ENCODE measurements at places on chromosomes 1 and 21.

GRCh38 chr1:175754921-175755320 is 11.5 kb upstream of the TNR start:
- DNase-seq: no peak

DNA sequence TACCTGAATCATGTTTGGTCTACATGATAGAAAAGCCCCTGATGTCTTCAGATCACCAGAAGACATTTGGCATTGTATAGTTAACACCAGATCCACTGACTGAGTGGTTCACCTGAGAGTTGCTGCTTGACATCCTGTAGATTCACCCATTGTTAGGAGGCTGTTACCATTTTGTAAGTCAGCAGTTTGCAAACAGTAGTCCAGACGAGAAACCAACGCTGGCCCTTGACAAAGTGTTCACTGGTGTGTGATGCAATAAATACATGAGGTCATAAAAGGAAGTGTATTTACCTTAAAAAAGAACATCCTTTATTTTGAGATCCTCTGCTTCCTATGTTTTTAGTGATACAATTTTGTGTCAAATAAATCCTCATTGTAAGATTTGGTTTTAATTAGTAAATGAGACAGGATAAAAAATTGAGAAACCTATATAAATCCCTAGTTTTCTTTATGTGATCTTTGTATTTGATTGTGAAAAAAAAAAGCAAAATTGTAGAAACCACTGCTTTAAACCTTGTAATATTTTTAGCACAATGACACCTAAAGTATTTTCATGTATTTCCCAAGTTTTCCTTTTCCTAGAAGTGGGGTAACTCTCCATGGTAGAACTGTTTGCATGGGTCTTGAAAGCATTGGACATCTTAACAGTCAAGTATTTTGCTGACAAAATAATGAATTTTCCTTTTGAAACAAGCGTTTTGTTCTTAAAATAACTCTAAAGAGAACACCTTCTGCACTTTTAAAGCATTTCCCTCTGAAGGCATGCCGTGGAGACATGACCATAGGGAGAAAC is 204.3 kb downstream of the FGGY start:
- peak; percentile 19 for DNase-seq

GRCh38 chr21:31132574-31133242 is 94.4 kb upstream of the KRTAP19-8 start:
- DNase-seq: peak; percentile 55

GRCh38 chr1:89754518-89754917 is 66.3 kb upstream of the LRRC8D start:
- peak; percentile 48 for DNase-seq

DNA sequence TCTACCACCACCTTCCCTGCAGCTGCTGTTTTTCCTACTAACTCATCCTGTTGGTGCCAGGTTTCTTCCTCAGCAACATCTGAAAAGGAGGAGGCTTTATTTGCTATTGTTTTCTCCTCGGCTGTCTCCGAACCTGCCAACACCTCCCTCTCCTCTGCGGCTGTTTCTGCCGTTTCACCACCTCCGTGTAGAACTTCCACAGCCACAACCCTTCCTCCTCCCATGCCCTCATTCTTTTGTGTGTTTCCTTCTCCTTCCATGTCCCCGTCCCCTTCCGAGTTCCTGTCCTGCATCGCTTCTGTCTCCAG is 59.0 kb upstream of the LRRC53 start:
- no peak for DNase-seq

- DNase-seq: no peak
Measured at GRCh38 chr21:33058527-33058926, 11.4 kb upstream of the OLIG1 start.

DNA sequence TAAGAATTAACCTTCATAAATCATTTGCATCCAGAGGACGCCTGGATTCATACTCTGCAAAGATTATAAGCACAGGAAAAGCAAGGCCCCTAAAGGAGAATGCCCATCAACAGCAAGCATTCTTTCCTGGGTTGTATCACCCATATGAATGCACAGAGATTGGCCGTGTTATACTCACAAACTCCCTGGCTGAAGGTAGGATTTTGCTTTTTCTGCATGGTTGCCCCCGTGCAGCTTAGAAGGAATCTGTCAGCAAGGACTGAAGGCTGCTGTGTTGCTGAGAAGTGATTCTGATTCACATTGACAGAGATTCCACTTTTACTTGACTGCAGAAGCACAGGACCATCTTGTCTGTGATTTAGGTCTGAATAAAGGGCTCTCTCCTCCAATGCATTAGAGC is 283.0 kb downstream of the LRRIQ3 start:
- DNase-seq: no peak

DNA sequence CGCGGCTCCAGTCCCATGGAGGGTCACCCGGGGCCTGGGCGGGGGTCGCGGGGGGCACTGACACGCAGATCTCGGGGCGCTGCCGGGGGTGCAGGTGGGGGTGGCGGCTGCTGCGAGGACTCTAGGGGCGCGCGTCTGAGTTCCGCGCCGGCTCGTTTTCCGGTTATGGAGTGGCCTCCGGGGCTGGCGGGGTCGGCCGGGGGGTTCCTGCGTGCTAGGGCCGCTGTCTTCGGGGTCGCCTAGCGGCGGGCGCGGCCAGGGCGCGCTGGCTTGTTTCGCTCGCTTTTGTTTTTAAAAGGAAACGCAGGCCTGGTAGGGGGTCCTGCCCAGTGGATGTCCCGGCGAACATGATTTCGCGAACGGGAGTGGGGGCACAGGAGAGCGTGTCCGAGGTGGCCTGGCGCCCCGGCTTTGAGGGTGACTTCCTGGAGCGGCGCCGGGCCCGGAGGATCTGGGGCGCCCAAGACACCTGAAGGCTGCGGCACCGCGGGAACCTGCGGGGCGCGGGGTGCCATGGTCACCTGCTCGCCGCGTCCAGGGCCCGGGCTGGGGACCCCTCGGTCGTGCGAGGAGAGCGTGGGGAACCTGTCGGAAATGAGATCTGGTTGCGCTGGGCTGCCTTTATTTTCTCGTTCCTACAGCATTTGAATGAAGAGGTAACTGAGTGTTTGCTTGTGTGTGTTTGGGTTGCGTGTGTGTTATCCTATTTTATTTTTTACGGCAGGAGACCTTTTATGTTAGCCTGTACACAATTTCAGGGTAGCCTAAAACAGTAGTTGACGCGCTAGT is 618 bp downstream of the ETS2 start:
- no peak for DNase-seq

GRCh38 chr1:153921803-153922075 is 1.0 kb downstream of the GATAD2B start:
- peak; percentile 14 for DNase-seq

GRCh38 chr1:111943066-111943465 is 46.4 kb downstream of the KCND3 start:
- DNase-seq: no peak

- DNase-seq: no peak
Measured at GRCh38 chr1:230754796-230755195, 7.6 kb downstream of the CAPN9 start.

- no peak for DNase-seq
Measured at GRCh38 chr1:39981945-39982344, 27.0 kb downstream of the MFSD2A start.

DNA sequence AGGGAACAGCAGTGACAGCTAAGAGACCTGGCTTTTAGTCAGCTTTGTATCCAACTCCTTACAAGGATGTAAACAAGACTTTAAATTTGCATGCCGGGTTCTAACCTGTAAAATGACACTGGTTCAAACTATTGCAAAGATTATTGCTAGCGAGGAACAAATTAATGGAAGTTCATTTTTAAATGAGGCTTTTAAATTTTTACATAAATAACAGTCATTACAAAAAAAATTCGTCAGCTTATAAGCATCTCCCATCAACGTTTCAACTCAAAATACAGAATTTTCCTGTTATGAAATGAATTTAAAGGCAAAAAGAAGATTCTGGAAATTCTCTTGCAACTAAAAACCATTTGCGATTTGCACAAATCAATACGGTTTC is 668 bp downstream of the KIF14 start:
- DNase-seq: peak; percentile 16

DNA sequence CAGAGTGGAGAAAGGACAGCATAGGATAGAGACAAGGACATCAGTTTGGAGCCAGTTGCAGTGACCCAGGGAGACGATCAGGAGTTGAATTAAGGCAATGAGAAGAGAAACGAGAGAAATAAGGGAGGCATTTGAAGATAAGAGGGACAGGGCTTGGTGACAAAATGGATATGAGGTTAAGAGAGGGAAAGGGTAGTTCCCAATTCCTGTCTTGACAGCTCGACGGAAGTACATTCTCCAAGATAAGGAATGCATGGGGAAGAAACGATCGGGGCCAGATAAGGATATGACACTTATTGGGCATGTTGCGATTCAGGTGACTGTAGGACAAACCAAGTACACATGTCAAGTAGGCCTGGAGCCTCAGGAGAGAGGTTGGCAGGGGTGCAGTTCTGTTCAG is 18.7 kb upstream of the KCNN3 start:
- no peak for DNase-seq

GRCh38 chr1:160208557-160209320 is 3.6 kb downstream of the PEA15 start:
- DNase-seq: no peak

- peak; percentile 81 for DNase-seq
Measured at GRCh38 chr1:179586107-179586823, 5.4 kb upstream of the TDRD5 start.

DNA sequence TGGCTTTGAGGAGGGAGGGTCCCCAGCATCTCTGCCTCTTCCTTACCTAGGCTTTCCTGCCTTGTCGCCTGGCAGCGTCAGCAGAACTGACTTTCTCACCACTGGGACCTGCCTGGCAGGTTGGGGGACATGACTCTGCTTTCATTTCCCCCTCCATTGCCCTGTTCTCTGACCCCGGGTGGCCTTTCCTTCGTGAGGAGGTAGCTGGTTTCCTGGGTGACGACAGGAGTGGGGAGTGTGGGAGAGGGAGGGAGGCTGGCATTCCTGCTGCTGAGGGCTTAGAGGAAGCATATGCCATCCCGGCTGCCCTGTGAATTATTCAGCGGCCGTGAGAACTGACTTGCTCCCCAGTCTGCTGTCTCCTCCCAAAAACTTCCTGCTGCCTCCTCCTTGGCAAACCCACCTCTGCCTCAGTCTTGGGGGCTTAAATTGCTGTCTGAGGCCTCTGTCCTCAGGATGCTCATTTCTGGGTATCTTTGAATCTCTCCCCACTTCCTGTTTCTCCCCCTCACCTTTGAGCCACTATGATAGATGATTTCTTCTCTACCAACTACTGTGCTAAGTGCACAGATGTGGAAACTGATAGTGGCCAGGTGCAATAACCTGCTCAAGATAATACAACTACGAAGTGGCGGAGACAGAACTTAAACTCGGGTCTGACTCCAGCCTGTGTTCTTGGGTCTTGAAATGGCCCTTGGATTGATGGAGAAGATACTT is 182.0 kb upstream of the CSF3R start:
- peak; percentile 10 for DNase-seq

- no peak for DNase-seq
Measured at GRCh38 chr1:213621077-213621476, 366.7 kb upstream of the PROX1 start.

- no peak for DNase-seq
Measured at GRCh38 chr21:38280454-38280853, 23.7 kb downstream of the KCNJ15 start.

DNA sequence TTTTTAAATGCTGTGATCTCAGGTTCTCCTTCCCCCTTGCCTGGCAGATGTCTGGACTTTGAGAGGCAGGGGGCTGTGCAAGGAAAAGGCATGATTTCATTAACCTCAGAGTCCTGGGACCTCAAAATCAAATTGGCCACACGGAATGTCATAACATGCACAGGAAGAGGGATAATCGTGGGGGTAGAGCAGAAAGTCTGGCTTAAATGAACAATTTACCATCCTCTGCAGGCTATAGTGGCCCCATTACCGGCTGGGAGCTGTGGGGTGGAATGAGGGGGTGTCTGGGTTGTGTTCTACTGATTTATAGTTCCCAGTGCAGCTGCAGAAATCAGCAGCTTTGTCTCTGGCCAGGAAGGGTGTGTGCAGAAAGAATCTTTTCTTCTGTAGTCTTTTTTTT is 10.8 kb downstream of the OPRD1 start:
- DNase-seq: no peak

- no peak for DNase-seq
Measured at GRCh38 chr1:41538741-41539417, 54.4 kb upstream of the EDN2 start.

GRCh38 chr21:44360159-44360558 is 6.7 kb downstream of the TRPM2 start:
- DNase-seq: no peak

DNA sequence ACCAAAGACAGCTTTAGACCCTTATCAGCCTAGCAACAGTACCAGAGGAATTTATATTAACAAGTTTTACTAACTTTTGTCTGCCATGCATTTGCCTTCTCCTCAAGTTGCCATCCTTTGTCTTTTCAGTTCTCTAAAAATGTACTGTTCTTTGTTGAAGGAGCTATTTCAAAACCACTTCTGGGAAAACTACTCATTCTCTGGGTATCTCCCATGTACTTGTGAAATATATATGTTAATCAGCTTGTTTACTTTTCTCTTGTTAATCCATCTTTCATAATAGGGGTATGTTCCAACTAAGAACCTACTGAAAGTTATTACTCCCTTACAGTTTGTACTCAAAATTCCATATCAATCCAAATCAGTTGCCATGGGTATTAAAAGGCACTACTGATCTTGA is 16.3 kb downstream of the DPYD start:
- no peak for DNase-seq

GRCh38 chr21:45866551-45866950 is 115.0 kb upstream of the COL6A1 start:
- DNase-seq: no peak

- peak; percentile 45 for DNase-seq
Measured at GRCh38 chr1:202968895-202969295, 1.8 kb upstream of the CYB5R1 start.

DNA sequence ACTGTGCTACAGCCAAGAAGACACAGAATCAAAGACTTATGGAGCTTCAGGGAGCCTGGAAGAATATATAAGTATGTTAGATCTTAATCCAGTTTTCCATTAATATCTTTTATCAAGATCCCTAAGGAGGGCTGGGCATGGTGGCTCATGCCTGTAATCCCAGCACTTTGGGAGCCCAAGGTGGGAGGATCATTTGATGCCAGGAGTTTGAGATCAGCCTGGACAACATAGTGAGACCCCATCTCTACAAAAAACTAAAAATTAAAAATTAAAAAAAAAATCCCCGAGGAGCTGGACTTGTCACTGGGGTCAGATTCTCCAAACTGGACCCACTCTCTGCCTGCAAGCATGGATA is 113.9 kb upstream of the CDC42BPA start:
- DNase-seq: no peak
